Activated T-helper 9 cell treated with anti-CD3 and anti-CD28 coated beads, Interleukin-2, amount 50 U/mL, for 16 hours (primary cell): ENCODE measurements at places on chromosomes 11 and 22.

DNA sequence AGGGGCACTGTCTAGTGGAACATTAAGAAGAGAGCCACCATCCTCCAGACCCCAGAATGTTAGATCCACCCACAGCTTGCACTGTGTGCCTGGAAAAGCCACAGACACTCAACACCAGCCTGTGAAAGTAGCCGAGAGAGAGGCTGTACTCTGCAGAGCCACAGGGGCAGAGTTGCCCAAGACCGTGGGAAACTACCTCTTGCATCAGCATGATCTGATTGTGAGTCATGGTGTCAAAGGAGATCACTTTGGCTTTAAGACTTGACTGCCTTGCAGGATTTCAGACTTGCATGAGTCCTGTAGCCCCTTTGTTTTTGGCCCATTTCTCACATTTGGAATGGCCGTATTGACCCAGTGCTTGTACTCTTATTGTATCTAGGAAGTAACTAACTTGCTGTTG, 115.9 kb upstream of the CCDC179 start:
- DNase-seq, result no peak

DNA sequence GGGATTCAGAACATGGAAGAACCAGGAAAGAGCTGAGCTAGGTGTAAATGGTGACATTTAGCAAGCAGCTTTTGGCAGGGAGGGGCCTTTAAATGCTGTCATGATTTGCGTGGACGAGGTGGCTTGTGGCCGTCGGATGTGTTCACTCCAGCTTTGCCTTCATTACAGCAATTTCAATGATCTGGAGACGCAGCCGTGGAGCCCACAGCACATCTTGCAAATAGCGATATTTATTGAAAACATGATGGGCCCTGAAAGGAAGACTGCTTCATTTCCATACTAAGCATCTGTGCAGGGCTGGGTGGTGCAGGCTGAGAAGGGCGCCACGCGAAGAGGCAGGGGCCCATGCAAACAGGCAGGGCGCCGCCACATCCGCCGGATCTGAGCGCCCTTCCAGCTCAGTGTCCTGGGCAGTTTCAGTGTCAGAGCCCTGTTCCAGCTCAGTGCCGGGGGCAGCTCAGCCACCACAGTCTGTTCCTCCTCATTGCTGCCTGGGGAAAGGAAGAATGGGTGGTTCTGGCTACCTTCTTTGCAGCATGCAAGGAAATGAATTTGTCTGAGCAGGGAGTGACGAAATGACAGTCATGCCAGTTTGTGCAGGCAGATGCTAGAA, 111.1 kb upstream of the TTC12 start:
- no peak for DNase-seq

GRCh38 chr11:65262776-65263175, 1.0 kb downstream of the POLA2 start:
- no peak for DNase-seq

- DNase-seq, result no peak
Measured at GRCh38 chr11:253886-254270, 17.1 kb downstream of the PSMD13 start.

GRCh38 chr11:6156628-6157359, 13.3 kb downstream of the OR52B2 start:
- DNase-seq, result no peak

- no peak for DNase-seq
Measured at GRCh38 chr11:127013550-127013949, 13.0 kb upstream of the KIRREL3 start.
